CD4-positive, alpha-beta memory T cell (primary cell): ENCODE measurements at places on chromosomes 2 and 18. TPM values are rescaled to one million over a fixed set of nuclear protein-coding genes. Genes with fewer than 3 reads are reported as not detected.

The GCG gene
- total RNA-seq, result not detected

The RTP5 gene
- not detected for total RNA-seq

The CAPN14 gene
- 0.53 TPM for total RNA-seq

The CFAP53 gene
- total RNA-seq, result 1.4 TPM

The DSG1 gene
- total RNA-seq, result not detected

The SALL3 gene
- total RNA-seq, result not detected

The SPC25 gene
- 0.33 TPM for total RNA-seq

The WDSUB1 gene
- total RNA-seq, result 6.1 TPM

The CYP26B1 gene
- not detected for total RNA-seq

The FAM161A gene
- total RNA-seq, result 4.9 TPM

The DSC1 gene
- total RNA-seq, result 2.7 TPM

The SIX3 gene
- total RNA-seq, result not detected

The ZDBF2 gene
- 21.4 TPM for total RNA-seq

The CREG2 gene
- not detected for total RNA-seq

The GALNT14 gene
- not detected for total RNA-seq

The AFF3 gene
- total RNA-seq, result 3.2 TPM

The MARCHF4 gene
- total RNA-seq, result not detected

The TRIM43 gene
- total RNA-seq, result not detected
